ENCODE measurements at places on chromosomes 6 and 20.
A peak's percentile ranks its signal among the peaks of the same experiment; 100 is the strongest.

- no peak for DNase-seq
These were observed 189.0 kb upstream of the PRDM1 start for GRCh38 chr6:105897131-105897530.

GRCh38 chr6:139939189-139939979, 564.9 kb upstream of the CITED2 start:
- no peak for DNase-seq

GRCh38 chr6:150999107-150999506, 133.6 kb downstream of the MTHFD1L start:
- no peak for DNase-seq

DNA sequence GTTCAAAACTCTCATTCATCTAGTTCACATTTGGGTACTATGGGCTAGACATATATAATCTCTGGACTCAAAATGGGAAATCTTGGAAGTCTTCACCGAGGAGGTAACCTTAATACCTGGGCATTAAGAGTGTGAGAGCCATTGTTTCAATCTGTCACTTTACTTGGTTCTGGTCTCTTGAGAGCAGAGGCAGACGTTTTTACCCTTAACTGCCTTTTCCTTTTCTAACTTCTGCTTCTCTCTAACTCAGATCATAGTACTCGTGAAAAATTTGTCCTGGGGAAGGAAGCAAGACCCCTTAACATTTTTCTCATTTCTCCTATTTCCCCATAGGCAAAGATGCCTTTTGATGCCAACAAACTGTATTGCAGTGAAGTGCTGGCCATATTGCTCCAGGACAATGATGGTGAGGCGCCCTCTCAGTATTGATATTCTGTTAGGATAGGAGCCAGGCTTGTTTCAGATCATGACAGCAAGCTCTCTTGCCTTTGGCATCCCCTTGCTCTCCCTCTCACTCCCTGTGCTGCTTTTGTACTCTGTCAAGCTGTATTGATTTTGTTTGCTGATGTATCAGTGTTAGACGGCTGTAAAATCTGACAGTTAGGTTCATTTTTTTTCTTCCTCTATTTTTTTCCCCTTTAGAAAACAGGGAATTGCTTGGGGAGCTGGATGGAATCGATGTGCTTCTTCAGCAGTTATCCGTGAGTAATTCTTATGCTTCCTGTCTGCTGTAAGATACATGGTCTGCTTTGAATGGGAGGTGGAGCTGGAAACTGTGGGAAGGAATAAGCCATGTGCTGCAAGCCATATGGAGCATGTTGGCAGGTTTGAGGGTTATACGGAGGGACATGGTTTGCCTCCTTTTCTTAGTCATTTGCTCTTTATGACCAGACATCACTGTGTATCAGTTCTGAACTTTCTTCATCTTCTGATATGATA, 83.5 kb downstream of the CTNNBL1 start:
- no peak for DNase-seq

DNA sequence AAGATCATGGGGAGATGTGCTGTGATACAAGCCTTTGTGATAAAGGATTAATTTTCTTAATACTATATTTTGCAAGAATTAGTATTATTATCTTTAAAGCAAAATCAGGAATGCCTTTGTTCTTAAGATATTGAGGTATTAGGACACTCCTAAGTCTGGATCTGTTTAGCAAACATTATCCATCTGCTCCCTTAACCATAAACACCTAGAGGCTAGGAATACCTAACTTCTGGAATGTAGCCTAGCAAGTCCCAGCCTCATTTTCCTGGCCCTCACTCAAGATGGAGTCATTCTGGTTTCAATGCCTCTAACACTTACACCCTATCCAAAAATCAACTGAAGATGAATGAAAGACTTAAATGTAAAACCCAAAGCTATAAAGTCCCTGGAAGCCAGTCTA, 106.3 kb upstream of the GJE1 start:
- no peak for DNase-seq

DNA sequence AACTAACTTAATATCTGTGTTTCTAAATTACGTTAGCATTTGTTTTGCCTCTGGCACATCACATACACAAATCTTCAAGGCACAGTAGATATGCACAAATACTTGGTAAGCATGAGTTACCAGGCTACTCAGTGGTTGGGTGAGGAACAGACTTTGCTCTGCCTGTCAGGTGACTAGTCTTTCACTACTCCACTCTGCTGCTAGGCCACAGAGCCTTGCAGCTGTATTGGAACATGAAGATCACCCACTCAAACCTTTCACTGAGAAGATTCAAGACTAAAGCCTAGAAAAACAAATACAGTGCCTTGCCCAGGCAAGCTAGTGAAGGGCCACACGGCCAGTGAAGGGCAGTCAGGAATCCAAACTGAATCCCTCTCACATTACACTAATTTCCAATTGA, 47.0 kb downstream of the DTNBP1 start:
- DNase-seq: no peak

- peak; percentile 82 for DNase-seq
These were observed 8.8 kb downstream of the RAET1L start for GRCh38 chr6:150016324-150017185.

- no peak for DNase-seq
These were observed 427.7 kb upstream of the SULF2 start for GRCh38 chr20:48212806-48213509.

- DNase-seq: peak; percentile 57
These were observed 230.5 kb upstream of the KHDRBS2 start for GRCh38 chr6:62516291-62517141.

DNA sequence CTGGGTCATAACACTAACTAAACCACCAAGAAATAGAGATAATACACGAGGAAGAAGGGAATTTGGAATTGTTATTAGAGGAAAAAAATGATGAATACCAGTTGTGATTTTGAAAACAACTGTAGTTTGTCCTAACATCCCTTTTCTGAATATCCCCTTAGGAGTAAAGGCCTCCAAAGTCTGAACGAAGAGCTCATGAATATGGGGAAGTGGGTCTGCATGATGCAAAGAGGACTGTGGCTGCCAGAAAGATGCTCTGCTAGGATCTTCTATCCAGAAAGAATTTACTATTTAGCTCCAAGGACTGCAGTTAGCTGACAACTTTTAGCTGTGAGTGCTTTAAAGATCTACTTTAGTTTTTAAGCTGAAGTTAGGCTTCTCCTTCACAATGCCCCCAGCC, 308.8 kb upstream of the HS3ST5 start:
- no peak for DNase-seq

DNA sequence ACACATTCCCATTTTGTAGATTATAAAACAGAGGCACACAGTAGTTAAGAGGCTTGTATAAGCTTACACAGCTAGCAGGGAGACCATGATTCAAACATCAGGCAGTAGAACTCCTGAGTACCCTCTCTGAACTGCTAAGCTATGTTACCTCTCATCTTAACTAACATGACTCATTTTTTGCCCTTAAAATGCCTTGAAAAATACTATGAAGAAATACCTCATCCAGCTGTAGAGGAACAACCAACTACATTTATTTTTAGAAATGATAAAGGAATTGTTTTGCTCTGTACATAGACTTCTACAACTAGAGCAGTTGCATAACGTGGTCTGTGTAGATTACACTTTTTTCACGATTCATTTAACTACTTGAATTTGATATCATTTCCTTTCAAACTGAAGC, 102.1 kb downstream of the FLRT3 start:
- DNase-seq: no peak
